Mucosa of gallbladder (tissue), 1 donor: ENCODE measurements at places on chromosomes 1 and 21. TPM values are rescaled to one million over a fixed set of nuclear protein-coding genes. Genes with fewer than 3 reads are reported as not detected.
A peak's percentile ranks its signal among the peaks of the same experiment; 100 is the strongest.

DNA sequence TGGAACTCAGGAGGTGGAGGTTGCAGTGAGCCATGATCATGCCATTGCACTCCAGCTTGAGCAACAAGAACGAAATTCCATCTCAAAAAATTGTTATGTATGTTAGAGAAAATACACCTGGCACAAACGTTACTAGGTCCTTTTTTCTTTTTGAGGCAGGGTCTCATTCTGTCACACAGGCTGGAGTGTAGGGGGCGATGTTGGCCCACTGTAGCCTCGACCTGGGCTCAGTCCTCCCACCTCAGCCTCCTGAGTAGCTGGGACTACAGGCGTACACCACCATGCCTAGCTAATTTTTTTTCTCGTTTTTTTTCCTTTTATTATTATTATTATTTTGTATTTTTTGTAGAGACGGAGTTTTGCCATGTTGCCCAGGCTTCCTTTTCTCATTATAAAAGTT lies 4.4 kb downstream of the HAX1 start:
- no peak for DNase-seq

DNA sequence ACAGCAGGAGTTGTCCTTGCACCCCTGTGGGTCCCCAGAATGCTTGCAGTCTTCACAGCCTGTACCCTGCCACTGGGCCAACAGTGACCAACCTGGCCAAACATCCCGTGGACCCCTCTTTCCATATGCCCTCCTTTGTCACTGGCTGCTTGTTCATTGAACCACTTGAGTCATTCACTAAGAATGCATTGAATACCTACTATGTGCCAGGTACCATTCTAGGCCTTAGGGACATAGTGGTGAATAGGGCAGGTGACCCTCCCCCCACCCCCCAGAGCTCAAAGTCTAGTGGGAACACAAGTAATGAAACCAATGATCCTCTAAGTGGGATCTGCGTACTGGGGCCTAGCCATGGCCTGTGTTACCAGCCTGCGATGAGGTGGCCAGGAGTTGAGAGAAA lies 28.2 kb downstream of the PIGP start:
- no peak for DNase-seq

GRCh38 chr1:179761296-179761695 lies 18.2 kb downstream of the FAM163A start:
- no peak for DNase-seq

DNA sequence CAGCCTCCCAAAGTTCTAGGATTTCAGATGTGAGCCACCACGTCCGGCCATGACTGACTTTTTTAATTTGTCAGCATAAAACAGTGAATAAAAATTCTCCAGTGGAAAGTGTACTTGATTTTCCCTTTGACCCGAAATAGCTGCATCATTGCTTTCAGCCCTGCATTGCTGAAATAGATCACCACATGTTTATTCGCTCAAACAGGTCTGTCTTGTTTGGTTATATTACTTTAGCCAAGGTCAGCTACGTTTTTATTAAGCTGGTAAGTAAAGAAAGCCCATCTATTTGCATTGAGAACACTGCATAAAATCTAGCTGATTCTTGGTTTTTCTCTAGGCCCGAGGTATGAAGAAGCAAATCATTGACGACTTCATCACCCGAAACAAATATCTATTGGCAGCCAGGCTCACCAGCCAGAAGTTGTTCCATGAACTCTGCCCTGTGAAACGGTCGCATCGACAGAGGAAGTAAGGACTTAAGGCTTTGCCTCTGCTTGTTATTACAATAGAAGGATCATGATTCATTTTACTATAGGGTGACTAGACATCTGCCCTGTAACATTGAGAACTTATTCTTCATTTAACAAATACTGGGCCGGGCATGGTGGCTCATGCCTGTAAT lies 25.6 kb downstream of the AGMAT start:
- DNase-seq = peak; percentile 43

DNA sequence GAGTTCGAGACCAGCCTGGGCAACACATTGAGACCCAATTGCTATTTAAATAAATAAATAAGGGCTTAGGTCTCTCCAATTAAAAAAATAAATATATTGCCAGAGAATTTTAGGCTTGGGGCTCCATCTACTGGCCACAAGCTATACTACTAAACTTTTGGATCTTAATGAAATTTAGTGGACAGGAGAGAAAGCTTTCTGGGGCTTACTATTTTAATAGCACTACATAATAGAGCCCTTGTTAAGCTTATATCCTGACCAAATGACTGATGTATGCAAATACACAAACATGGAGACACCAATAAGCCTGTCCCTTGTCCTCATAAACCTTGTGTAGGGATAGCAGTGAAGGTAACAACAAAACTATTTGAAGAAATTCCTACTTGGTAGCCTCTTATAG lies 18.4 kb downstream of the CCT3 start:
- no peak for DNase-seq

GRCh38 chr1:168065506-168065905 lies 71.2 kb downstream of the GPR161 start:
- DNase-seq = no peak

DNA sequence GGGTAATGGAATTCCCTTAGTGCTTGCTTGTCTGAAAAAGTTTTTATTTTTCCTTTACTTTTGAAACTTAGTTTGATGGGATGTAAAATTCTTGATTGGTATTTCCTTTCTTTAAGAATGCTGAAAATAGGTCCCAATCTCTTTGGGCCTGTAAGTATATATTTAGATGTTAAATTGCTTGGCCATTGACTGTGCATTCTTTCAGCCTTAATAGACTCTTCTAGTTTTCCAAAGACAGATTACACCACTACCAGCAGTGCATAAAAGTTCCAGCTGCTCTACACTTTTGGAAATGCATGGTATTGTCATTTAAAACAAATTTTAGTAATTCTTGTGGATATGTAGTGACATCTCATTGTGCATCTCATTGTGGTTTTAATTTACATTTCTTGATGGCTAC lies 464.8 kb upstream of the USP24 start:
- no peak for DNase-seq

- no peak for DNase-seq
Observed at GRCh38 chr1:224482619-224483018, 48.0 kb upstream of the WDR26 start.

- no peak for DNase-seq
Observed at GRCh38 chr1:16915627-16915973, 6.1 kb upstream of the CROCC start.

GRCh38 chr1:193285641-193286040 lies 99.2 kb upstream of the B3GALT2 start:
- DNase-seq = no peak

- no peak for DNase-seq
Observed at GRCh38 chr1:219492717-219493116, 120.2 kb downstream of the ZC3H11B start.

GRCh38 chr1:226111883-226112261 lies 49.4 kb downstream of the H3-3A start:
- DNase-seq = no peak

DNA sequence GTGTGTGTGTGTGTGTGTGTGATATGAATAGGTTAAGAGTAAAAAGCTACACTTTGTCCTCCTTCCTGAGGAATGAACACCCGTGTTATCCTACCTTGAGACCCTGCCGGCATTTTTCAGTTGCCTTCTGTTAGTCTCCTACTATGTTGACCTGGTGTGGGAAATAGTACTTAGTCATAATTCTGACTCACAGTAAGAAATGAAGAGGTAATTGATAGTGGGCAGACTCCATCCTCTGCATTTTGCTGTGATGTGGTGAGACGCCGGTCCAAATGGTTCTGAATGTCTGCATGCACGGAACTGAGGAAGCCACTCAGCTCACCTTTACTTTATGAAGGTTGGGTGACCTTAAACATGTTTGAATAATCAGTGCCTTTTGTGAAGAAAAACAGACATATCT lies 12.6 kb downstream of the CD101 start:
- DNase-seq = no peak

GRCh38 chr1:6347641-6348487 lies 45.7 kb downstream of the ACOT7 start:
- peak; percentile 32 for DNase-seq

GRCh38 chr1:225692517-225692879 lies 39.6 kb upstream of the ENAH start:
- no peak for DNase-seq

DNA sequence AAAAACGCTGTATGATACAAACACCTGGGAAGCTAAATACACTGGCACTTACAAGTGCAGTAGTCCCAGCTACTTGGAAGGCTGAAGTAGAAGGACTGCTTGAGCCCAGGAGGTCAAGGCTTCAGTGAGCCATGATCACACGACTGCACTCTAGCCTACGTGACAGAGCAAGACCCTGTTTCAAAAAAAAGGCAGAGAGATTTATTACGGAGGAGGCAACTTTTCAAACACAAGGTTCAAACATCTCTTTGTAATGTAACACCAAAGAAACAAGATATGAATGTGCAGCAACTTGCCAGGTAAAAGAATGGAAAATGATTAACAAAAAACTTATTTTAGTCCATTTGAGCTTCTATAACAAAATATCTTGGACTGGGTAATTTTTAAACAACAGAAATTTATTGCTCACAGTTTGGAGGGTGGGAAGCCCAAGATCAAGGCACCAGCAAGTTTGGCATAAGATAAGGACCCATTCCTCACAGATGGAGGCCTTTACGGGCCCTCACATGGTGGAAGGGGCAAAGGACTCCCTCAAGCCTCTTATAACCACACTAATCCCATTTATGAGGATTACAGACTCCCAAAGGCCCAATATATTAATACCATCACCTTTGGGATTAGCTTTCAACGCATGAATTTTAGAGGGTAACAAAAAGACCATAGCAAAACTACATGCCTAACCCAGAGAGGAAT lies 73.3 kb downstream of the EVI5 start:
- no peak for DNase-seq

- DNase-seq = peak; percentile 48
Observed at GRCh38 chr1:6743189-6744101, 41.8 kb upstream of the CAMTA1 start.

GRCh38 chr1:201578008-201578888 lies 39.3 kb downstream of the NAV1 start:
- no peak for DNase-seq

TESK2 gene
- total RNA-seq = 6.0 TPM

ERRFI1 gene
- total RNA-seq = 76.8 TPM

COL6A1 gene
- 583 TPM for total RNA-seq

SMIM12 gene
- 28.9 TPM for total RNA-seq

CREB3L4 gene
- 18.5 TPM for total RNA-seq

IL10RB gene
- 31.2 TPM for total RNA-seq

SPRR2G gene
- total RNA-seq = not detected

RAP1GAP gene
- 157 TPM for total RNA-seq

PER3 gene
- total RNA-seq = 31.5 TPM

RAVER2 gene
- 22.6 TPM for total RNA-seq

RGS16 gene
- total RNA-seq = 5.8 TPM

DNAI4 gene
- 17.1 TPM for total RNA-seq
